ENCODE measurements at places on chromosomes 4 and X. TPM values are rescaled to one million over a fixed set of nuclear protein-coding genes. Genes with fewer than 3 reads are reported as not detected.
A peak's percentile ranks its signal among the peaks of the same experiment; 100 is the strongest.

TEX11 gene
- not detected for total RNA-seq

ENOX2 gene
- total RNA-seq = 15.4 TPM

- no peak for DNase-seq
- no peaks in the 10 kb centered on the region for H3K36me3 ChIP-seq
- H3K4me3 ChIP-seq = no peak overlapping the region
- peaks cover 11% of the 10 kb centered on the region for H3K4me1 ChIP-seq
These were observed 125.5 kb upstream of the GIMD1 start for GRCh38 chr4:106494066-106494465.

DNA sequence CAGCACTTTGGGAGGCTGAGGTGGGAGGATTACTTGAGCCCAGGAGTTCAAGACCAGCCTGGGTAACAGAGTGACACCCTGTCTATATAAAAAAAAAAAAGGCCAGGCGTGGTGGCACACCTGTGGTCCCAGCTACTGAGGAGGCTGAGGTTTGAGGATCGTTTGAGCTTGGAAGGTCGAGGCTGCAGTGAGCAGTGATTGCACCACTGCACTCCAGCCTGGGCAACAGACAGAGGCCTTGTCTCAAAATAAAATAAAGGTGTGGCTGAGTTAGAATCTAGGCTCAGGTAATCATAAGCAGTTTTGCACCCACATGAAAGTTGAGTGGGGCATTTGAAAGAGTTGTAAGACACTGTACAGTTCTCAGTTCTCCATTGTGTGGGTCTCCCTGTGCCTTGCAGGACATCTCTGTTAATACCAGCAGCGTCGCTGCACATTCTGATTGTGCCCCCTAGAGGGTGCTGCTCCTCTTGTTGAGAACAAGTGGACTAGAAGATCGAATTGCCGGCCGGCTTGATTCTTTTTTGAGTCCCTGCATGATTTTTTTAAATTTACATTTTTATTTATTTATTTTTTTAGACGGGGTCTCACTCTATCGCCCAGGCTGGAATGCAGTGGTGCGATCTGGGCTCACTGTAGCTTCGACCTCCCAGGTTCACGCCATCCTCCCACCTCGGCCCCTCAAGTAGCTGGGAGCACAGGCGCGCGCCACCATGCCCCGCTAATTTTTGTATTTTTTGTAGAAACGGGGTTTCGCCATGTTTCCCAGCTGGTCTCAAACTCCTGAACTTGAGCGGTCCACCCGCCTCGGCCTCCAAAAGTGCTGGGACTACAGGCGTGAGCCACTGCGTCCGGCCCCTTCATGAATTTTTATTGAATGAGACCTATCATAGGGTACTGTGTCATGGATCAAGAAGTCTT lies 73.6 kb upstream of the RBMX start:
- DNase-seq = peak; percentile 71
- no peaks in the 10 kb centered on the region for H3K27me3 ChIP-seq
- no peaks in the 10 kb centered on the region for H3K36me3 ChIP-seq
- H3K4me1 ChIP-seq = no peaks in the 10 kb centered on the region
- H3K4me3 ChIP-seq = no peak overlapping the region

DNA sequence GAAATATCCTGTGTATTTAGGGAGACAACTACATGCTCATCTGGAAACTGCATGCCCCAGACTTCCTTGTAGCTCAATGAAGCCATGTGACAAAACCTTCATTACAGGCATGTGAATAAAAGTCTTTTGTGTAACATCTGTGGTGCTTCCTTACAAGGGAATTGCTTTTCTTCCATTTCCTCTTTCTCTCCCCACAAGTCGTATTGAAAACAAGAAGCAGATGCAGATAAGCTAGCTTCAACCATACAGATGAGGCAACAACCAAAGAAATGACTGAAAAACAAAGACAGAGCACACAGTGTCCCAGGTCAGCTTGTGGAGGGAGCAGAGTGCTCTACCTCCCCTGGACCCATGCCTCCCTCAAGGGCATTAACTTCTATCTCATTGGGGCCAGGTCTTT lies 115.8 kb upstream of the INPP4B start:
- no peaks in the 10 kb centered on the region for H3K27me3 ChIP-seq
- H3K27ac ChIP-seq = no peak overlapping the region
- DNase-seq = no peak
- no peaks in the 10 kb centered on the region for H3K4me1 ChIP-seq
- no peaks in the 10 kb centered on the region for H3K36me3 ChIP-seq

GRCh38 chr4:142354794-142355420 lies 491.2 kb downstream of the INPP4B start:
- H3K36me3 ChIP-seq = no peaks in the 10 kb centered on the region
- no peaks in the 10 kb centered on the region for H3K27me3 ChIP-seq
- no peak overlapping the region for H3K27ac ChIP-seq
- H3K4me3 ChIP-seq = no peak overlapping the region
- peaks cover 14% of the 10 kb centered on the region for H3K4me1 ChIP-seq

- no peak for DNase-seq
- no peaks in the 10 kb centered on the region for H3K4me1 ChIP-seq
- no peaks in the 10 kb centered on the region for H3K36me3 ChIP-seq
- no peaks in the 10 kb centered on the region for H3K27me3 ChIP-seq
- no peak overlapping the region for H3K4me3 ChIP-seq
- no peak overlapping the region for H3K27ac ChIP-seq
These were observed 20.7 kb upstream of the UCHL1 start for GRCh38 chr4:41236032-41236431.

- H3K4me1 ChIP-seq = peaks cover 2% of the 10 kb centered on the region
- H3K36me3 ChIP-seq = no peaks in the 10 kb centered on the region
- H3K4me3 ChIP-seq = no peak overlapping the region
- no peak for DNase-seq
- peaks cover 1% of the 10 kb centered on the region for H3K27me3 ChIP-seq
These were observed 106.4 kb downstream of the PHKA2 start for GRCh38 chrX:18877469-18877868.

GRCh38 chrX:47247999-47248320 lies 15.2 kb downstream of the USP11 start:
- no peak for DNase-seq
- H3K36me3 ChIP-seq = no peaks in the 10 kb centered on the region
- H3K4me1 ChIP-seq = peaks cover 17% of the 10 kb centered on the region
- peak overlapping the region; percentile 52 for H3K27ac ChIP-seq

TNIP3 gene
- total RNA-seq = not detected

DNA sequence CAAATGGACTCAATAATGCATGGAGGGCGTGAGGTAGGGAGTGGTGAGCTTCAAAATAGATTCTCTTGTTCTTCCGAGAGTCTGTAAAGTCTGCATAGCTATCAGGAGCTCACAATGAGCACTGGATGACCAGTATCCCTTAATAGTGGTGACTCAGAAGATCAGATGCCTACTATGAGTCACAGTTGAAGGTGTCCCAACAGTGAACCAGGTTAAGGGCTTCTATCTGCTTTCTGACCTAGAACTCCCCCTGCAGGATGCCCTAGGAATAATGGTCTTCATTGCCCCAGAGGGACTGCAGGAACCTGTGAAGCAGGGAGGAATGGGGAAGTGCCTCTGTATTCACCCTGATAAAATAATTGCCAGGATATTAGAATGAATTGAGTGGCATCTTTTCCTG lies 22.1 kb downstream of the DGKK start:
- no peaks in the 10 kb centered on the region for H3K27me3 ChIP-seq
- no peak overlapping the region for H3K4me3 ChIP-seq
- H3K36me3 ChIP-seq = no peaks in the 10 kb centered on the region
- H3K27ac ChIP-seq = no peak overlapping the region
- H3K4me1 ChIP-seq = no peaks in the 10 kb centered on the region

FGFBP1 gene
- not detected for total RNA-seq

VCX gene
- 1.1 TPM for total RNA-seq

AR gene
- 0.56 TPM for total RNA-seq

DNA sequence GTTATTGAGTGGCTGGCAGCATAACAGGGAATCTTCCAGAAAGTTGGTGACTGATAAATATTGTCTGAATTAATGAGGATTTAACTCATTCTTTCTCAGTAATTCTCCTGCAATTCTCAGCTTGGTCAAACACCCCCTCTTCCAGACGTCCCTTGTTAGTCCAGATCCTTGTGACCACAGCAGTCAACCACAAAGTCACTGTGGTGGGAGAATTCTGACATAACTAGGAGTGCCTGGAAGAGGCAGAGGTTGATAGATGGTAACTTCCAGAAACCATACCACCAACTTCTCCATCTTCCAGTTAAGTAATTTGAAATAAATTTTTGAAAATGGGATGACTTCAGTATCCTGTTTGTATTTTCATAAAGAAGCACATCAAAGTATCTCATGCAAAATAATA lies 90.1 kb downstream of the CEP44 start:
- H3K27ac ChIP-seq = no peak overlapping the region
- no peak overlapping the region for H3K4me3 ChIP-seq
- H3K27me3 ChIP-seq = no peaks in the 10 kb centered on the region
- no peaks in the 10 kb centered on the region for H3K4me1 ChIP-seq

DNA sequence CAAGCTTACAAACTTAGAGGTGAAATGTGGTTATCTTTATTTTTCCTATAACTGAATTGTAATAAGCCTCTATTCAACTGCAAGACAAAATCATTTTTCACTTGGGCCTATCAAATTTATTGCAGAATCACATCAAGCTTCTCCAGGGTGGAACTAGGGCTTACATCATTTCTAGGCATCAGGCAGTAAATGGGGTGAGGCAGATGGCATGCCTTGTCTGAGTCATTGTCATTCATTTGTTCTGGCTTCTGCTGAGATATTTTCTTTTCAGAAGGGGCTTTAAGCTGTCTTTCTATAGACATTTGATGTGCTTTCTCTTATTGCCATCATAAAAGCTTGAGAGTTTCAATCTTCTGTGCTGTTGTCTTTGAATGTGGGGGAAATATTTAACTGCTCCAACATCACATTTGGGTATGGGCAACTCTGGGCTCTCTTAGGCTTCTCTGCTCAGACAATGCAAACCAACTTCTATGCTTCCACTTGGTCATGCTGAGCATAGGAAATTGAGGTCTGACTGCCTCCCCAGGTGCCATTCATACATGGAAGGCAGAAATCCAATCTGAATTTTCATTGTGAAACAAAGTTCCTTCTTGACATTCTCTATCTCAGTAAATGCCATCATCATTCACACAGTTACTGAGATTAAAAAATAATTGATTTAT lies 225.8 kb upstream of the GIMD1 start:
- no peak overlapping the region for H3K27ac ChIP-seq
- no peaks in the 10 kb centered on the region for H3K27me3 ChIP-seq
- no peaks in the 10 kb centered on the region for H3K4me1 ChIP-seq
- no peak overlapping the region for H3K4me3 ChIP-seq
- DNase-seq = no peak

Data from glutamatergic neuron (in vitro differentiated cells).